Stimulated activated naive CD8-positive, alpha-beta T cell treated with anti-CD3 and anti-CD28 coated beads, Interleukin-15, Interleukin-2, amounts not matched to agents 100 U/mL and 50 U/mL, for 24 hours (primary cell): ENCODE measurements at places on chromosomes 1 and 21.
A peak's percentile ranks its signal among the peaks of the same experiment; 100 is the strongest.

DNA sequence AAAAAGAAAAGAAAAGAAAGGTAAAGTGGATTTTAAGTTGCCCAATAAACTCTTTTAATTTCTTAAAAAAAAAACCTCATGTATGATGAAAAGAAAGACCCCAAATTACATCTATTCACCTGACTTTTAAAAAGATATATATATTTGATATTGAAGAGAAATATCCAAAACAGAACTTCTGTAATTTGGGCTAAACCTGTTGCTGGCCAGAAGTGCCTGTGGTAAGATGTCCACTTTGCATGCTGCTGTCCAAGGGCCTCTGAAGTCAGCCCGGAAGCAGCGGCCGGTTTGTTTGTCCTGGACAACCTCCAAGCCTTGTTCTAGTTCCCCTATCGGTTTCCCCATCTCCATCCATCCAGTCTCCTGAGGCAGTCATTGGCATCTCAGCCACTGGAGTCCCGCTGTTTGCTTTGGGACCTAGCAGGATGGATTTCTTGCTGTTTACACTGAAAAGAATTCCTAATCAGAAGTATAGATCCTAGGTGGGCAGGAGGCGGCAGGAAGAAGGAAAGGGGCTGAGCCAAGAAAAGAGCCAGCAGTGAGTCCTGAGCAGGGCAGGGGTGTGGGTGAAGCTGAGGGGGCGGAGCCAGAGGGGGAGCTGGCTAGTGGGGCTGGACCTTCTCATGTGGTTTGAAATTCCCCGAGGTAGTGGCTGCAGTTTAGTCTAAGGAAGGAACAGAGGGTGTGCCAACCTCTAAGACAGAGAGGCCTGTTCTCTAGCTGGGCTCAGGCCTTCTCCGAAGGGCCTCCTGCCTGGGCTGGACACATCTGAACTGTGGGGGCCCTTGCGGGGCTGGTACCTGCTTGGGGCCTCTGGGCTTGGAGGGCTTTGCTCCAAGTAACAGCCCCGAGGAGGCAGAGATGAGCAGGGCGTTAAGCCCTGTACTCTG lies 3.3 kb downstream of the NCMAP start:
- no peak for DNase-seq

DNA sequence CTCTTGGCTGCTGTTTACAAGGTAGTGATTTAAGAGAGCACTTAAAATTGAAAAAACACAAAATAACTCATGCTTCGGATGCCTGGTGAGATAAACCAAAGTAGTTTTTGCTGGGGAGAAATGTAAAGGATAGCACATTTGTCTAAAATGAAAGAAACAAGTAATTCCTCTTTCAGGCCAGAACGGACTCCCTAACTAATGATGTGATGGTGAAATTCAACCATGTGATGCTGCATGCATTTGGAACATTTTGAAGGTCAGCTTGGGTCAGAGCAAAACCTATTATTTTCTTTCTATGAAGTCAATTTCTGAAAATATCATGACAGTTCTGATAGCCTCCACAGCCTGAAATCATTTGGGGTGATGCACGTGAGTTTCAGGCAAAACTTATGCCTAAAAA lies 27.6 kb downstream of the NMNAT2 start:
- DNase-seq: no peak

DNA sequence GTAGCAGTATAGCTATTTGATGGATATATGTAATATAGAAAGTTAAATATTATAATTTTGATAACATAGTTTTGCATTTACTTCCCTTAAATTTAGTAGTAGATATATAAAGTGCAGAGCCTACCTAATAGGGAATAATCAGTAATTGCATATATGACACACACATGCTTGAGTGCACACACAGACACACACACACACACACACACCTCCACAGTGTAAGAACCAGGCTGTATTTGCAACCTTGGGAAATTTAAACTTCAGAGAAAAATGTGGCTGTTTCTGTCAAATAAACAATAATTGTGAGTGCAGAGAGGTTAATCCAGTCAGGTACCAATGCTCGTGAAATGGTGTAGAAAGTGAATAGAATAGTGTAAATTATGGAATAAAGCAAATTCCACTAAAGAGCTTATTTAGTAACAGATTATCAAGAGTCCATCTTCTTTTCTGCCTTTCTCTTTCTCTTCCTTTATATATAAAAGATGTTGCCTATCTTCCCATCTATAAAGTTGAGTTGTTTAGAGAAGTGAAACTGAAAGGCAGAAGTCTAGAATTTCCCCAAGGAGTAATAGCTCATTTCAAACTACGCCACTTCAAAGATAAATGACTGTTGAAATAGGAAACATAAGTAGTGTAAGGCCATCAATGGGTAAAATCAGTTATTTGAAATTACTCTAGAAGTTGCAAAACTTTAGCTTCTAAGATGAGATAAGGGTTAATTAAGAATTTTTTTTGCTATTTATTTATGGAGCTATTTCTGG lies 273.7 kb downstream of the SRGAP2C start:
- no peak for DNase-seq

DNA sequence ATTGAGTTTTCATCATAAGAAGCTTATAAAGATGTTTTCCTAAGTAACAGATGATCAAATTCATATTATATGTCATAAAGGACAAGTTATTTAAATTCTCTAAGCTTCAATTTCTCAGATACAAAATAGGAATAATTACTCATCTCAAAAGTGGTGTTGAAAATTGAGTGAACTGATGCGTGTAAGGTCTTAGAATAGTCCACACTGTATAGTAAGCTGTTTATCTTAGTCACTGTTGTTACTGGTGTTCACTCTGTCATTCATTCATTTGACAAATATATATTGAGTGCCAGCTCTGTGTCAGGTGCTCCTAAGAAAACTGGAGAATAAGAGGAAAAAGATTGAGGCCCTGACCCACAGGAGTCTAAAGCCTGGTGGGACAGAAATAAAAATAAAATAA lies 186.3 kb upstream of the BRINP3 start:
- no peak for DNase-seq

DNA sequence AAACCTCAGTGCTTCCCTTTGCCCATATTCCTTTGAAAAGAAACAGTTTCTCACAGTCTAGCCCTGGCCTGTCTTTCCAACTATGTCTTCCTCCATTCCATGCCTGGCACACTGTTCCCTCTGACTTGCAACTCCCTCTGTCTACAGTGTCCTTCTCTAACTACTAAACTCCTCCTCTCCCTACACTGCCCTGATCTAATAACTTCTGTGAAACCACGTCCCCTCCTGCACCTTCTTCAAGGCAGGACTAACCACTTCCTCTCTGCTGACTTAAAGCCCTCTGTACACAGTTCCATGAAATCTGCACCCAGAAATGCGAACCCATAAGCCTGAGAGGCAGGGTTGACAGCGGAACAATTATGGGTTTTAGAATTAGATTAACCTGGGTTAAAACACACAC lies 62.2 kb upstream of the ATP1B1 start:
- DNase-seq: peak; percentile 25

GRCh38 chr1:116389013-116389412 lies 16.0 kb downstream of the ATP1A1 start:
- DNase-seq: no peak

GRCh38 chr1:4213366-4213973 lies 313.4 kb upstream of the C1orf174 start:
- no peak for DNase-seq

DNA sequence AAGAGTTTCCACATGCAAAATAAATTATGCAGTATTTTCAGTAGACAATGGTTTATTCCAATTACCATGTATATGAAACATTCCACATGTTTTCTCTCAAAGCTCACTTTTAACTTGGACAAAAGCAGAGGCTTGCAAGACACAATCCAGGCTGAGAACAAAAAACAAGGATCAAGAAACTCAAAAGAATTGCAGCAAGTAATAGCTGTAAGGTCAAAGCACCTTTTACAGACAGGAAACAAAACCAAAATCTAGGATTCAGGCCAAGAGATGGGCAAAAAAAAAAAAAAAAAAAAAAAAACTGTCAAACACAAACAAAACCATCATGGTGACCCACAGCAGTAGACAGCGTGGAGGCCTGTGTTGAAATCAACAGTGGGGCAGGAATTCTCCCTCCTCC lies 9.3 kb downstream of the RGS1 start:
- no peak for DNase-seq

DNA sequence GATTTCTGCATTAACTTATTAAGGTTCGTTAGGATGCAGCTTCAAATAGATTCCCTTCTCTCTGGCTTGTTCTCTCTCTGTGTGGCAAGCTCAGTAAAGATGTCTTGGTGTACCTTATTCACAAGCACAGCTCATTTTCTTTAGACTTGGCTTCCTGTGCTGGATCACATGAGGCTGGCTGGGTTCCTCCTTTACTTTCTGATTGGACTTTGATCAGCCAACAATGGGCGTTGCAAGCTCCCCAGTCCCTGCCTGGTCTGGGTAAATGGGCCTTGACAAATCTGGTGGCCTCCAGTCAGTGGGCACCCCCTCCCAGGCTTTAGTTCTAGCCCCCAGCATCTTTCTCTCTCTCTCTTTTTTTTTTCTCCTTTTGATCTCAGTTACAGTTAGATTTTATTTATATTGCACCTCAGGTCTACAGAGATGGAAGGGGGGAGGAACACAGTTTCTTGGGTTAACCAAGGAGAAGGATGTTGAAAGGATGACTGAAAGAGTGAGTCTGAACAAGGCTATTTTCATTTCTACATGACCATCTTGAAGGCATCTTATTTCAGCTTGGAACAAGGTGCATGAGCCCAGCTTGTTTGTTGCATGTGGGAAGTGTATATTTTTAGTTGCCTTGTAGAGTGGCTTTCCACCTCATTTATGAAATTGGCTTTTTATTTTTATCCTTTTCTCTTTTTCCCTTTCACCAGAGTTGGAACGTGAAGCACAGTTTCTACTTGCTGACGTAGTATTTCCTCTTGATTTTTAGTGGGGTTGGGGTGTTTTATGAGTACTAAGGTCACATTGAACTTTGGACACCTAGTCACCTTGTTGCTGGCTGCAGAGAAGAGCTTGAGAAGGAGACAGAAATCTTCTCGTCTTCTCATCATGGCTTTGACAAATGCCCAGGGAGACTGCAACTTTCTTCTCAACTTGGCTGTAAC lies 77.1 kb downstream of the PBX1 start:
- DNase-seq: no peak

DNA sequence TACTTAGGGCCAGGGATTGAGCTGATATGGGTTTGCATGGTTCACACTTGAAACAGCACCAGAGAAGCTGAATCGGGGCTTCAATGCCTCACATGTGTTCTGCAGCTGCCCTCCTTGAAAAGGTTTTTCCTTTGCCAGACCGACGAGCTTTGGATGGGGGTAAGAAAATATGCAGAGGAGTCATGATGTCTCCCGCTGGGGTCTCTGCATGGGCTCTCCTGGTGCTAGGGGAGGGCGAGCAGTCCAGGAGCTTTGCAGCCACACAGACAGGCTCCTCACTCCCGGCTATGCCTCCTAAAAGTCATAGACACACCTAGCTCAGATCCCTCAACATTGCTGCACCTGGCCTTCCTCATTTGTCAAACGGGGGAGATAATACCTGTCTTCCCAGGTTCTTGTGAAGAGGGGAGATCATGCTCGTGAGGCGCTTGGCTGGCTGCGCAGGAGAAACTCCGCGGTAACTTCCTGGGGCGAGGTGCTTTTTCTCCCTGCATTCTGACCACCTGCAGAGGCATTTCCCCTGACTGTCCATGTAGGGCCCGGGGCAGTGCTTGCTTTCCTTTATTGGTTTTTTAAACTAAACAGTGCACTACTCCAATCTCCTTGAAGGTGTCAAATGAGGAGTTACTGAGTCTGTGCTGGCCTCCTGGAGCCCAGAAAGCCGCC lies 112.4 kb downstream of the PLXNA2 start:
- DNase-seq: no peak

DNA sequence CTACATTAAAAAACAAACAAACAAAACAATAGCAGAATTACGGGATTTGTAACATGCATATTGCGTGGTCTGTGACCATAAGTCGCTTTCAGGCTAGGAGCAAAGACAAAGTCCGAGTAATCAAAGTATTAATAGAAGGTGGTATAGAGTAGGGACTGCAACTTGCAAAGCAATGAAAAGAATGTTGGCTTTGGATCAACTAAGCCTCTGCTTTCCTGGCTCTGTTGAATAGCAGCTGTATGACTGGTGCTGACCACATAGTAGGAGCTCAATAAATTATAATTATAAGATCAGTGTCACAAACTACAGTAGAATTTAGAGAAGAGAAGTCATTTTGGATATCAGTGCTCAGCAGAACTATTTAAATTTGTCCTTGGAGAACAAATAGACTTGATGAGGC lies 586.4 kb downstream of the DPYD start:
- no peak for DNase-seq

- no peak for DNase-seq
Measured at GRCh38 chr1:1357871-1358432, 403 bp downstream of the MXRA8 start.

- DNase-seq: no peak
Measured at GRCh38 chr1:239572183-239572582, 185.8 kb downstream of the CHRM3 start.

- no peak for DNase-seq
Measured at GRCh38 chr1:164694505-164694904, 135.5 kb downstream of the PBX1 start.

DNA sequence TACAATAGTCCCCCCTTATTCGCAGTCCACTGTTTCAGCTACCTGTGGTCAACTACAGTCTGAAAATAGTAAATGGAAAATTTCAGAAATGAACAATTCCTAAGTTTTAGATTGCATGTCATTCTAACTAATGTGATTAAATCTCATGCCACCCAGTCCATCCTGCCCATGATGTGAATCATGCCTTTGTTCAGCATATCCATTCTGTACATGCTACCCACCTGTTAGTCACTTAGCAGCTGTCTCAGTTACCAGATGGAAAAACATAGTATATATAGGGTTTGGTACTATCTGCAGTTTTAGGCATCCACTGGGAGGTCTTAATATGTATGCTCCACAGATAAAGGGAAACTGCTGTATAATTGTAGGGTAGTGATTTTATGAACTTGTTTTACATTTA lies 16.6 kb upstream of the HAO2 start:
- no peak for DNase-seq

DNA sequence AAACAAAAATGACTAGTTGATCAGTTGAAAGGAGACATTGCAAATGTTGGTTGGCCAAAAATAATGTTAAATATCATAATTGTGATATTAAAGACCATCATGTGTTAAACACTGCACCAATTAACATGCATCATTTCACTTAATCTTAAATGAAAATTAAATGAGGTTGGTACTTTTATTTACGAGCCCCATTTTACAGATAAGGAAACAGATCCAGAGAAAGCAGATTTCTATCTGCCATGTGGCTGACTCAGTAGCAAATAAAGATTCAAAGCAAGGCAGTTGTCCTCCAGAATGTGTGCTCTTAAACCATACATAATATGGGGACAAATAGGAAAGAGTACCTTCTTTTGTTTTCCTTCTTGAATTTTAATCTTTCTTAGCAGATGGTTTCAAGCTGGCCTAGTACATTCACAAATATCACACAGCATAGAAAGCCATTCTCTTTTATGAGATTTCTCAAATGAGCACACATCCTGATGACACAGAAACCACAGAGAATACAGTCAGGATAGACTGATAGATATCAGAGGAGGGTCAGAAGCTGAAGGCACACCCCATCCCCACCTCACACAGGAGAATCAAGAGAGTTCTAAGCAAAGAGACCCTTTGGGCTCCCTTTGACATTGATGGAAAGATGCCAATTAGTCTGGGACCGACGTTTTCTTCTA lies 647.9 kb upstream of the CAMK1G start:
- DNase-seq: no peak

GRCh38 chr1:223211323-223211985 lies 68.4 kb upstream of the TLR5 start:
- DNase-seq: no peak

GRCh38 chr1:7262611-7263010 lies 477.4 kb downstream of the CAMTA1 start:
- no peak for DNase-seq

GRCh38 chr1:60265560-60266535 lies 192.3 kb upstream of the C1orf87 start:
- DNase-seq: no peak
